Occipital lobe (tissue), 3 donors: ENCODE measurements at places on chromosomes 1 and 21.

DNA sequence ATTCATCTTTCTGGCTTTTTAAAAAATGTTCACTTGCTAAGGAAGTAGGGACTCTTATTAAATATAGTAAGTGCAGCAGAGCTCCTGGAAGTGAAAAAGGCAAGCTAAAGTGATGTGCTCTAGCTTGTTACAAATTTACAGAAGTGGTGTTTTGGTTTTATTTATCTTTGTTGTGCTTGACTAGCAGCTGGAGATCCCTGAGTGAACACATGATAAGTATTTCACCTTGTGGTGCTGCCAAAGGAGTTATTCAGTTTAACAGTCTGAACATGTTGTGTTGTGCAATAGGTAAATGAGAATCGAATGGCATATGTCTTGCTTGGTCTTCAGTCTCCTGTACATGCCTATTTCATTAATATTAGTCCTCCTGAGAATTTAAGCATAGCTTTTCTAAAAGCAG, 315.7 kb downstream of the TPR start:
- no peak for DNase-seq

DNA sequence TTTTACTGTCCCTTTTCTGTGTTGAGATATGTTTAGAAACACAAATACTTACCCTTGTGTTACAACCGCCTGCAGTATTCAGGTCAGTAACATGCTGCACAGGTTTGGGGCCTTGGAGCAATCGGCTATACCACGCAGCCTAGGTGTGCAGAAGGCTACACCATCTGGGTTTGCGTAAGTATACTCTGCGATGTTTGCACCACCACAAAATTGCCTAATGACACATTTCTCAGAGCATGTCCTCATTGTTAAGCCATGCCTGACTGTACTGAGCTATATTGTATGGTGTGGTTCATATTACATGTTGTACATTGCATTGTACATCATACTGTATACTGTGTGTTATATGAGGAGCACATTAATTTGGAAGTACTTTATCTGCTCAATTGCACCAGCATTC, 247.4 kb downstream of the RHOU start:
- DNase-seq, result no peak

DNA sequence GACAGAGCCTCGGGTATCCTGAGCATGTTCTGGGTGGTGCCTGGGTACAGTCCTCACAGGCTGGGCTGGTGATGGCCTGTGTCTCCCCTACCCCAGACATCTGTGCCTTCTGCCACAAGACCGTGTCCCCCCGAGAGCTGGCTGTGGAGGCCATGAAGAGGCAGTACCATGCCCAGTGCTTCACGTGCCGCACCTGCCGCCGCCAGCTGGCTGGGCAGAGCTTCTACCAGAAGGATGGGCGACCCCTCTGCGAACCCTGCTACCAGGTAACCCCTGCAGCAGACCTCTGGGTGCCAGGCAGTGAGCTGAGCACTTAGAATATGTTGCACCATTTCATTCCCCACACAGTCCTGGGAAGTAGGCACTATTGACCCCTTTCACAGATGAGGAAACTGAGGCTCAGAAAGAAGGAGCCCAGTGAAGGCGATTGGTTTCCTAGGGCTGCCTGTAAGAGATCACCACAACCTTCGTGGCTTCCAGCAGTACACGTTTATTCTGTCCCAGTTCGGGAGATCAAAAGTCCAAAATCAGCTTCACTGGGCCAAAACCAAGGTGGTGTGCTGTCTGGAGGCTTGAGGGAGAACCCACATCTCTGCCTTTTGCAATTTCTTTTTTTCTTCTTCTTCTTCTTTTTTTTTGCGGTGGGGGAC, 11.8 kb downstream of the FBLIM1 start:
- no peak for DNase-seq

- DNase-seq, result no peak
Measured at GRCh38 chr1:236853921-236854604, 59.0 kb downstream of the MTR start.

DNA sequence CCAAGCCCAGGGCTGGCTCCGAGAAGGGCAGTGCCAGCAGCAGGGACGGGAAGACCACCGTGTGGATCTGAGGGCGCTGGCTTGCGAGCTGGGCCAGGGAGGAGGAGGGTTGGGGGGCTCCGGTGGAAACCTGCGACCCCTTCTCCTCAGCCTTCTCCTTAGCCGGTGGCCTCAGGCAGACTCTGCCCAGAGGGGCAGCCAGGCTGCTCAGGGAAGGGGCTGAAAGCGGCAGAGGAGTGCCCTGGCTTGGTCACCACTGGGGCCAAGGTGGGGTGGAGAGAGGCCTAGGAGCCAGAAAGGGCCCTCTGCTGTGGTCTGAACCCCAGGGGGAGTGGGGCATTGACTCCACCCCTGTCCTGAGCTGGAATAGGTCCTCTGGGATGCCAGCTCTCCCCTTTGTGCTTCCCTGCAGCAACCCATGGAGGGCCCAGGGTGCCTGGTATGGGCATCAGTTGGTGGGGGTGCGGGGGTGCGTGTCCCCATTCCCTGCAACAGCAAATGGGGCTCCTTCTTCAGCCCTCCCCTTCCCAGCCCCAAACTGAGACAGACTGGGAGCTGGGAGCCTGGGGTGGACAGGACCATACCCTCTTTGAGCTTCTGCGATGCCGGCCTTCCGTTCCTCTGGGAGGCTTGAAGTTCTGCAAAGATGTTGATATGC, 6.5 kb upstream of the IBA57 start:
- DNase-seq, result no peak

DNA sequence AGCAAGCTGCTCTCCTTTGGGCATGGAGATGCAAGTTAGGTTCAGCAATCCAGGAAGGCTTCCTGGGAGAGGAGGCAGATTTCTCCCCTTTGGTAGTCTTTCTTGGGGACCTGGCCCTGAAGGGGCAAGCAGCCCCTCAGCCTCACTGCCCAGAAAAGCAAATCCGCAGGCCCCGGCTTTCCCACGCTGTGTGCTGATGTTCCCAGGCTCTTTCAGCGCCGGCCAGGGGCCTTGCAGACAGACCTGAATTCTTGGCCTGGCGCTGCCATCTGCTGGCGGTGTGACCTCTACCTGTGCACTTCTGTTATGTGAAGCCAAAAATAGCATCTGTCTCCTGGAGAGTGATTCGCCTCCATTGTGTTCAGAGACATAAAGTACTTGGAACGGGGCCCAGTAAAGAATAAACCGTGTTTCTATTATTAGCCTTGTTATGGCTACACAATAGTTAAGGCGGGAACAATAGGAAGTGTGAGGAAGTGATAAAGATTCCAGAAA, 64.8 kb downstream of the ALPL start:
- no peak for DNase-seq

DNA sequence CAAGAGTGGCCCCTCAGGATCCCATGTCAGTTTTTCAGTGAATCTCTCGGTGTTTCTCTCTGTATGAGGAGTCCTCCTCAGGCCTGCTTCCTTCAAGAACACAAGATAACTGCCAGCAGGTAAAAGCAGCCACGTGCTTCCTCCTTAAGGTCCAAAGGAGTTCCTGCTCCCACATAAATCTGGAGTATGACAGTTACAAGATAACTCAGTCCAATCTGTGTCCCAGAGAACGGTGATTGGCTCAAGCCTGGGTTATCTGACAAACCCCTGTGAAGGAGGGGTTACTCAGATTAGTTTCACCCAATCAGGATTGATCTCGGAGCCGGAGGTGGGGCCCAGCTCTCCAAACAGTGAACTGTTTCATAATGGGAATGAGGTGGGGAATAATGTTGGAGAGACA, 5.8 kb upstream of the ANKRD13C start:
- DNase-seq, result no peak

DNA sequence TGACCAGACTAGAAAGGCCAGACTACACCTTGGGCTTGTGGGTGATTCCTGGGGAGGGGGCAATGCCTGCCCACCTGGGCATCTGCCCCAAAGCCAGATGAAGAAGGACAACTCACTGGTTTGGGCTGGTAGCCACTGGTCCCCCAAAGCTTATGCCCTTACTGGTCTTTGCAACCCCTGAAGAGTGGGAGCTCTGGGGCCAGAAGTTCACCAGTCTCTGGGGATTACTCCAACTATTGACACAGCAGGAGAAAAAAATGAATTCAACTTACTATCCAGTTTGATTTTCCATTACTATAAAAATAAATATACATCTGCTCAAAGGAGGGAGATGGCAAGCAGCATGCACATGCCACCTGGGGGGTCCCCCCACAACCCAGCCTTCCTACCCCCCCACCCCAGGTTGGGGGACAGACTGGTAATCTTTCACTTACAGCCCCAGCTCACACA, 2.6 kb downstream of the AHDC1 start:
- no peak for DNase-seq

- no peak for DNase-seq
Measured at GRCh38 chr1:160618763-160619274, 28.0 kb downstream of the SLAMF1 start.

GRCh38 chr1:70169018-70169839, 36.1 kb downstream of the LRRC40 start:
- no peak for DNase-seq

- no peak for DNase-seq
Measured at GRCh38 chr1:172211221-172211620, 209.3 kb upstream of the C1orf105 start.

GRCh38 chr1:12604114-12604874, 13.7 kb downstream of the DHRS3 start:
- DNase-seq, result no peak

GRCh38 chr1:223341121-223341520, 22.9 kb downstream of the SUSD4 start:
- DNase-seq, result peak; percentile 70

DNA sequence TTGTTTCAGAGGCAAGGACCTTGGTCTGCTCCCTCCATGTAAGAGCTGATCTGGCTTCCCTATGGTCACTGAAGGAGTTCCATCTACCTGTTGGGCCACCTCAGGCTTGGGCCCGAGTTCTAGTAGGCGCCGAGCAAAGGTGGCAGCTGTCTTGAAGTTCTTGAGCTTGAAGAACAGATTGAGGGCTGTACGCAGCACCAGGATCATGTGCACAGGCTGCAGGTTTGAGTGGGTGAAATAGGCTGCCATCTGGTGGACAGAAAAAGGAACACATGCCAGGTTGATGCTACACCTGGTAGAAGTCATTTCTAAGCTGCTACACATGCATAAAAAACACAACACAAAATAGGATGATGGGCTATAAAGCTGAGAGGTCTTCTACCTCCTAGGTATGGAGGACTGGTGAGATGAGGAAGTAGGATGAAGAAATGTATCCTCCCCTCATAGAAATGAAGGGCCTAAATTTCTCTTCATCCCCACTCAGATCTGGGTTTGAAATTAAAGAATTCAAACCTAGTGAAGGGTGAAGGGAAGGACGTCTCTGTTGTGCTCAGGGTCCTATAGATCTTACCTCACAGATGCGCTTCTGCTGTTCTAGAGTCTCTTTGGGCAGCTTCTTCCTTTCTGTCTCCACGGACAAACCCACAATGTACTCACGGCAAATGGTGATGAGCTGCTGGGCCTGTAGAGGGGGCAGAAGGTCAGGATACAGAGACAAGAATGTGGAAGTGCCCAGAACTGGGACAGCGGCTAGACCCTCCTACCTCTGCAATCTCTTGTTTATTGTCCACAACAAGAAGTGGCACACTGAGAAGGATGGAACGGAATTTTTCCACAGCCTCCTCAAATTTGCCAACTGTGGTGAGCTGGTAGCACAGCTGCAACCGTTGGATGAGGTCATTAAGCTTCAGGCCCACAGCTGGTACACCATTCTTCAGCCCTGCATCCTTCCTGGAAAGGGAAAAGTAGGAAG, 6.6 kb upstream of the PEX19 start:
- DNase-seq, result peak; percentile 42

DNA sequence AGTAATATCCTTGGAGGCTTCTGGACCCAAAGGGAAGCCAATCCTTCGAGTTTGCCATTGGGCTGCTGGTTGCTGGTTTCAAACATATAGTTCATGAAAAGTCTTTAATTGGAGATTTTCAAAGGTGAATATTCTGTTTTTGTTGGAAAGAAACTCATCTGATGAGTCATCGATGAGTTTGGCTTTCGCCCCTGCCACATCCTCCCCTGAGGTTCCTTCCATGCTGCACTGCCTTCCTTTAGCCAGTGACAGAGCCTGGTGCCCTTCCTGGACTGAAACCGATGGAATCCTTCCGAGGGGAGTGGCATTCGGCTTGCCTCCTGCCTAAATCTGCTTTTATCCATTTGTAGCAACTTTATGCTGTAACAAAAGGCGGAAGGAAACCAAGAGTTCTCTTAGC, 550.0 kb downstream of the KIF26B start:
- DNase-seq, result no peak

GRCh38 chr1:225374996-225375395, 52.8 kb downstream of the LBR start:
- DNase-seq, result no peak

- DNase-seq, result no peak
Measured at GRCh38 chr21:28962465-28962864, 30.2 kb downstream of the LTN1 start.

DNA sequence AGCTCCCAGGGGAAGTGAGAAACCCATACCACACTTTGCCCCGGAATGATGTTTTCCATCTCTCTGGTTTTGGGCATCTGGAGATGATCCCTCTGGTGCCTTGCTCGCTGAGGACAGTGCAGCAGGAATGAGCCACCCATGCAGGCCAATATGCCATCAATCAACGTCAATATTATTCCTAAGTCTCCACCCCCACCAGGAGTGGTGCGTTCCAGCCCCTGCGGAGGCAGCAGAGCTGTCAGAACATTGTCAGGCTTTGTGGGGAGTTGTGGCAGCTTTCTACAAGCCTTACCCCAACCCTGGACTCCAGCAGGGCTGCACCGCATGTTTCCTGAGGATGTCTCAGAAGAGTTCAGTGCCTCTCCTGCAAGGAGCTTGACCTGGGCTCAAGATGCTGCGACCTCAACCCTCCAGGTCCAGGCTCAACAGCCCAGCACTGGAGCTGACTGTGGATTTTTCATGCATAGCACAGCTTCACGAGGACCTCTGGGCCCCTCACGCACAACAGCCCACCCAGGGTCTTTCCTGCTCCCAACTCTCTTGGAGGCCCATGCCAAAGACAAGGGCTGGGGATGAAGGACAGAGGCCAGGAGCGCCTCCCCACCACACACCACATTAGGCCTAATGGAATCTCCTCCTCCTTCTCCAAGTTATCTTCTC, 67.5 kb downstream of the PSMG1 start:
- DNase-seq, result no peak

DNA sequence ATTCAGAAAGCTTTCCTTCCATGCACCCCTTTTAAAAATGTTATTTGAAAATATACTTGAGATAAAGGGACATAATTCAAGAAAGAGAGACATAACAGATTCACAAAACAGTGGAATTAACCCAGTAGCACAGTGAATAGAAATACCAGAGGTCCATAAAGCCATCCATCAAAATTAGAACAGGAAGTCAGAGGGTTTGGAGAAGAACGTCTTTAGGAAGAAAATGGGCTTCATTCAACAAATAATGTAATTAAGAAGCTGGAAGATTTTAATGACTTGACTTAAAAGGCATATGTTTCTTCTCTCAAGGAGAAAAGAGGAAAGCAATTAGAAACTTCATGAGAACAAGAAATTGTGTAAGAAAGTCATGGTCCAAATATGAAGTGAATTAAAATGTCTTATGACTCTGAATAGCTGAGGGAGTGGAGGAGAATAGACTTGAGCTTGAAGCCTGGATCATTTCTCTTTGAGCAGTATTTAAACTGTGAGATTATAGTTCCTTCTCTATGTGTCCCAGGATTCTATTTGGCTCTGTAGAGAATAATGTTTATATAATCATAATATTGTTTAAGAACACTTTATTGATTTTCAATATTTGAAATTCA, 7.9 kb upstream of the HCRTR1 start:
- no peak for DNase-seq
